Dermis blood vessel endothelial cell (primary cell): ENCODE measurements at places on chromosomes 11 and 22. TPM values are rescaled to one million over a fixed set of nuclear protein-coding genes. Genes with fewer than 3 reads are reported as not detected.

The NFAM1 gene
- total RNA-seq = not detected in 2 replicates

The MRGPRE gene
- not detected in 2 replicates for total RNA-seq

The ADM gene
- 308 and 569 TPM in 2 replicates for total RNA-seq

The C22orf23 gene
- total RNA-seq = 0.05 TPM in 1 of 2 replicates, not detected in the other

The ISX gene
- total RNA-seq = not detected in 2 replicates

The NRIP3 gene
- total RNA-seq = 1.2 and 2.0 TPM in 2 replicates

The DCHS1 gene
- total RNA-seq = 61.8 and 81.7 TPM in 2 replicates

GRCh38 chr11:40722179-40722795 is 737.2 kb downstream of the LRRC4C start:
- DNase-seq = peak; percentile 7

DNA sequence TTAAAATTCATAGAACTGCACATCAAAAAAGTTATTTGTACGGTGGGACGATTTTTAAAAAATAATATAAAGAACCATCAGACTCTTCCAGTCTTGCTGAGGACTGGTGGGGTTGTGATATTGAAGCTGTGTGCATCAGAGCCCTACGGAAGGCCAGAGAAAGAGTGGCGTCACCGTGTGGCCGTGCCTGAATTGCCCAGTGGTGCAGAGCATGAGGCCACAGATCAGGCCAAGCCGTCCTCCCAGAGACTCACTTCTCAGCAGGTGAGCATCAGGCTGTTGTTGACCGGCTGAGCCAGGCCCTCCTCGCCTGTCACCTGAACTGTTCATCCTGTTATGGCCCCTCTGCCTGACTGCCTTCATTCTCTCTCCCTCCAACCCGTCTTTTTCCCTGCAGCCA is 1013.9 kb downstream of the TBC1D22A start:
- DNase-seq = no peak

DNA sequence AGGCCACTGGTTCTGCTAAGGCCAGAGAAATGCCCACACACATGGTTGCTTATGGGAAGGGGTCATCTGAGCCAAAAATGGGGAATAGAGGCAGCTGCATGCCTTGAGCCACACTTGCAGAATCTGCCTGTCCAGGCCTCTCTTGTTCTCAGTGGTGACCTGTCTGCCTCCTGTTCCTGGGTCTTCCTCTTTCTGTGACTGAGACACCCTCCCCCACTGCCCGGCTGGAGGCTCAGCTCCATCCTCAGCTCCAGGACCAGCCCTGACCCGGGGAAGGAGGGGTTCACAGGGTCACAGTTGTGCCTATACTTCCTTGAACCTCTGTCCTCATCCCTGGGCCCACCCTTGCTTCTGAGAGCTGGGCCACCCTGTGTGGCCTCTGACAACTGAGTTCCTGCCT is 52.3 kb downstream of the CSF2RB start:
- DNase-seq = no peak

DNA sequence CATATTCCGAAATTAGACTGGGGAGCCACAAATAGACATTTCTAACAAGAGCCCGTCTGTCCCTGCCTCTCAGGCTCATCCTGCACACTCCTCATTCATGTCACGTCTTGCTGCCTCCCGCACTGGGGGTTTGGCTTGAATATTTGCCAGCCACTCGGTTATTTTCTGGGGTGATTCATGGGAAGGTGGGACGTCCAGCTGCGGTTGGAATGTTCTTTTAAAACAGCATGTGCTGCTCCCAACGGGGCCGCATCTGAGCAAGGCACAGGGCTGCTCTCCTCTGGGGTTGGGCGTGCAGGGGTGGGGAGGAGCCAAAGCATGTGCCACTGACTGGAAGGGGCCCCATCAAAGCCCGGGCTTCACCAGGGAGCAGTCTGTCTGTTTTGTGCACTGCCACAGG is 25.9 kb upstream of the SLC5A4 start:
- no peak for DNase-seq

GRCh38 chr22:37818409-37819104 is 4.6 kb upstream of the GALR3 start:
- DNase-seq = peak; percentile 72

GRCh38 chr22:17789379-17790200 is 15.3 kb upstream of the BID start:
- DNase-seq = no peak

DNA sequence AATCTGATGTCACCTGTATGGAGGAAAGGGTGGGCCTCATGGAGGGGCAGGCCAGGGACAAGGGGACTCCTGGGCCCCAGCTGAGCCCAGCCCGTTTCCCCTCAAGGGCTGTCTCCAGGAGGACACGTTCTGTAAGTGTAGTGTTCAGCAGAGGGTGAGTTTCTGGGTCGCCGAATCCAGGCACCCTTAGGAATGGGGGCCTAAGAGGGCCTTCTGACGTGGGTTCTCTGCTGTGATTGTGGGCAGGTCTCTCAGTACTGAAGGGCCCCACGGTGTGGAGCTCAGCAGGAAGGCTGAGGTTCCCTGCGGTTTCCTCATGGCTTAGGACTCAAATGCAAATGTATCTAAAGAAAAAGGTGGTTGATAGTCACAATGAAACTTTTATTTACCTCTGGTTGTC is 6.5 kb downstream of the PTDSS2 start:
- DNase-seq = no peak

- no peak for DNase-seq
Observed at GRCh38 chr11:44936951-44937543, 13.6 kb downstream of the TP53I11 start.
